Fibroblast of skin of left biceps (primary cell): ENCODE measurements at places on chromosomes 12 and 14.

DNA sequence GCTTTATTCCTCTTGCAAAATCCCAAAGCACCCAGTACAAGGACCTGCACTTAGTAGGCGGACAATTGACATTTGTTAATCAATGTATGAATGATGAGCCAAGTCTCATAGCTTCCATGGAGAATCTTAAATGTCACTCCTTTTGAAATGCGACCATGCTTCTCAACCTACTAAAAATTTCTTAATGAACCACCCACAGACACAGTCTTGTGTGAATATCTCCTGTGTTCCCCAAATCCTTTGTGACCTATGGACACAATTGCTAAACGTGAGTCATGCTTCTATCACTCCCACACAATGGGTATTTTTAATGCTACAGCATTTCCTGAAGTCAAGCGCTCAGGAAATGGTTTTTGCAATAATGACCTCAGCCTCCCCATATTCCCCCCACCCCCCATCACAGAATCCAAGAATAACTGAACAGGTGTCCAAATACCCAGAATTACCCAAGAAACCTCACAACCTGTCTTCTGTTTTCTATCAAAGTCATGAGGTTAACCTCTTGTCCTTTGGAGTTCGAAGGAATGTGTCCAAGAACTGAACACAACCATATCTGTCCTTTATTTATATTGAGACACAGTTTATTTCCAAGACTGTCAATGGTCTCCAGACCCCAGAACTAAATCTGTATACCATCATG lies 163.6 kb upstream of the PLEKHG7 start:
- DNase-seq = peak; percentile 8

DNA sequence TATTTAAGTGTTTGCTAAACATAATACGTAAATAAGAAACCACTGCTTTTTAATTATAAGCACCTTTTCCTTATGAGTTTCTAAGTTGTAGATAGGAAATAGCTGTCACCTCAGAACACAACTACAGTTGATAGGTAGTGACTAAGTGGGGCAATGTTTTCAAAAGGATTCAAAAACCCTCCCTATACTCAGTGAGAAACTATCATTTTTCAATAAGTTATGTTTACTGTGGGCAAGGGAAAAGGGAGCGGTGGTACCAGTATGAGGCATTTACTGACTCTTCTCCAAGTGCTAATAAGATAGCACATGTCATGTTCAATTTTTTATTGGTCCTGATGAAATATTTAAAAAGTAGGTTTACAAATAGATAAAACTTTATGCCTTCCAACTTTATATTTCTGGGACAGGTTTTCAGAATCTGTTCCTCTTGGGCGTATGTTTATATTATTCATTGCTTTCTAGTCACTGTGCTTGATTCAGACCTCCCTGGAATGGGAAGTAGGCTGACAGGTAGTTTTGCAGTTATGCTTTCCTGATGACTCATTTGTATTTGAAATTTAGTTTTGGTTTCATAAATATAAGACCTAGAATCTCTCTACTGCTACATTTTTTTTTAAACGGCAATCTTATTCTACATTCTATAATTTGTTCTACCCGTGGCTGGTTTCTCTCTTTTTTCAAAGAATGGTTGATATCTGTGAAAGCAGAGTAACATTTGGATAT lies 153.1 kb downstream of the TMEM117 start:
- no peak for DNase-seq

DNA sequence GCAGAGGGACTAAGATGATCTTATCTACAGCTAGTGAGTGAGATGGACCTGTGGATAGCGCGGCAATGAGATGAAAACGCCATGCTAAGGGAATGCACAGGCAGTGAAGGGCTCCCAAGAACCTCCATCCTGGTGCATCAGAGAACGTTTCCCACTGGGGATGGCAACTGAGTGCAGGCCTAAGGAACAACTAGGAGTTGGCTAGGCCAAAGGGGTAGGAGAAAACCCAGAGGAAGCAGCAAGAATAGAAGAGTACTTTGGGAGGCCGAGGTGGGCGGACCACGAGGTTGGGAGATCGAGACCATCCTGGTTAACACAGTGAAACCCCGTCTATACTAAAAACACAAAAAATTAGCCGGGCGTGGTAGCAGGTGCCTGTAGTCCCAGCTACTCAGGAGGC lies 24.6 kb upstream of the BATF start:
- DNase-seq = no peak

GRCh38 chr12:85849344-85849743 lies 13.1 kb upstream of the RASSF9 start:
- DNase-seq = no peak

- DNase-seq = peak; percentile 43
Observed at GRCh38 chr12:20183563-20183962, 184.8 kb upstream of the PDE3A start.

- DNase-seq = no peak
Observed at GRCh38 chr12:57214398-57214781, 2.2 kb upstream of the NXPH4 start.

DNA sequence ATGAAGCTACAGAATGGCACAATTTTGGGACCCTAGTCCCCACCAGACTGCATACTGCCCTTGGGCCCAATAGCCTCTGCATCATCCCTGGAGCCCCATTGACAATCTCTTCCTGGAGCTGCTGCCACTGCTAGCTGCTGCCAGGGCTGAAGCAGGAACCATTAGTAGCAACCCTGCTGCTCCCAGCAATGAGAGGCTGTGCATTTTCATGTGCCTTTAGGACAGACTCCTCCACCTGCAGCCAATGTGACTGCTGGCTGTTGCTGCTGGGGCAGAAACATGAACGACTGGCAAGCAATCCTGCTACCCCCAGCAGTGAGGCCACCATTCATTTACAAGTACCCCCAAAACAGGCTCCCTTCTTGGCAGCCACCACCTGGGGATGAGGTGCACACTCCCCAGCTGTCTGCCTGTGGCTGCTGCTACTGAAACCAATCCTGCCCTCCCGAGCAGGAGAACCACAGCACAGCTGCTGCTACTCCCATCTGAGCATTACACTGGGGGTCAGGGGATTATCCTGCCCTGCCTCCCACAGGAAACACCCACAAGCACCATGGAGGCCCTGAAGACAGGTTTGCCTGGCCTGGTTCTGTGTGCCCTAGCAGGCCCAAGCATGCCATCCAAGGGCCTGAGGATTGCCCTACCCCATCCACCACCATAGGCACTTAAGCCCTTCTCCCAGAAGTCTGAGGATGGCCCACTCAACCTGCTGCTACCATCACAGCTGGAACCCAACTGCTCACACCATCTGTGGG lies 181.0 kb downstream of the MYRFL start:
- DNase-seq = no peak

- DNase-seq = no peak
Observed at GRCh38 chr14:103550451-103551337, 11.8 kb downstream of the BAG5 start.

DNA sequence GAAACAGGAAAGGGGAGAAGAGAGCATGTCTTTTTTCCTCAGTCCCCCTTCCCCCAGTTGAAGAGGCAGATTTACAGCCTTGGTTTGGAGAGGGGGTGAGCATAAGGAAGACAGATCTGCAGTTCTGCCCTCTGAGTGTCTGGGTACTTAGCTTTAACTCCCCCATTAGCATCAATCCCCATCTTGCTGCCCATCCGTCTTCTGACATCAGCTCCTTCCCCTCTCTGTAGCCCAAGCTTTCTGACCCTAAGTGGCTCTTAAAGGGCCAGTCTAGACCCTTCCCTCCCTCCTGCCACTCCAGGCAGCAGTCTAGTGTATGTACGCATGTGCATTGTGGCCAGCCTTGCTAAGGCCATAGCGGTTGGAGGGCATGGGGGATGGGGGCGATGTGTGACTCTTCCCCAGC lies 7.3 kb downstream of the GPR84 start:
- no peak for DNase-seq

DNA sequence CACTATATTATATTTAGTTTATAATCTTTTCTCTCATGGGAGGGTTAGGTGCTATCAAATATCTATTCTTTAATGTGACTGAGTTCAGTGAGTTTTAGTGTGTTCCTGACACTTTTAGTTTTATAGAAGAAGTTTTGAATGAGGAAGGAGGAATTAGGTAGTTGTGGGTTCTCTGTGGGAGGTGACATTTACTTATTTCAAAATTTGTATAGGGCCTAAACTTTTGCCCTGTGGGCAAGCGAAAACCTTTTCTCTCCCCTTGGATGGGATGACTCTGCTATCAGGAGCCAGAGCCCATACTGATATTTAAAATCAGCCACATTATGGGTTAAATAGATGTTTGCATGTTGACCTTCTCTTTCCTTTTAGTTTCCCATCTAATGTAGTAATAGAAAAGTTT lies 43.6 kb downstream of the SPATS2 start:
- DNase-seq = no peak

DNA sequence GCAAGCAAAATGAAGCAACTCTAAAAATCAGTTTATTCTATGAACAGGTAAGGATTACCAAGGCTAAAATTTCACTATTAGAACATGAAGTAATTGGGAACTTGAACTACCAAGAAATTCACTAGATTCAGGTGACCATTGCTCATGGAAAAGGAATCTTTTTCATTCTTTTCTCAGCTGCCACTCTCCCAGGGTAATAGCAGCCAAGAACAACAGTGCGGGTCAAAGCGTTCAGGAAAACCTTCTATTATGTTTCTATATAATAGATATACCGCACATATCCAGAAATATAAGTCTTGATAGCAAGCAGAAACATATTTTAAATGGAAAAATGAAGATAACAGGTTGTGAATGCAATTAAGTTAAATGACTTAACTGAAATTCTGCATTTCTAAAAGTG lies 125.6 kb downstream of the NELL2 start:
- no peak for DNase-seq

DNA sequence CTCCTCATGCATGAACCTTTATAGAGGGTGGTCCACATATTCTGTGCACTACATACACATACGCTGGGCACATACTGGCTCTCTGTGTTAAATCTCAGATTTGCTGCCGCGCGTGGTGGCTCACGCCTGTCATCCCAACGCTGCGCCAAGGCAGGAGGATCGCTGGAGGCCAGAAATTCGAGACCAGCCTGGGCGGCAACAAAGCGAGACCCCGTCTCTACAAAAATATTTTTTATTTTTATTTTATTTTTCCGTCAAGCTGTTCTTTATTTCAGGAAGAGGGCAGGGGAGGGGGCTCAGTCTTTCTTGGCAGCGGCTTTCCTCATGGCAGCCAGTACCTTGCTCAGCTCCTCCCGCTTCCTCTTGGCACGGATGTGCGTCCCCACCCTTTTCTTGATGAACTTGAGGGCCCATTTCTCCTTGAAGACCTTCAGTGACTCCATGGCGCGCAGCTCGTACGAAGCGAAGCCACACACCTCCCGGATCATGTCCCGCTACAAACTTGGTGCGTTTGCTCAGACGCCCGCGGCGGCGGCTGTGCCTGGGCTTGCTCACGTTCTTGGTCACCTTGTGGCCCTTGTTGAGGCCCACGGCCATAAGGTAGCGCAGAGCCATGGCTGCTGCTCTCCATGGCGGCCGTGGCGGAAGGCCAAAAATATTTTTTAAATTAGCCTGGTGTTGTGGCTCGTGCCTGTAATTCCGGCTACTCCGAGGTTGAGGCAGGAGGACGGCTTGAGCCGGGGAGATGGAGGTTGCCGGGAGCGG lies 3.2 kb downstream of the DCAF4 start:
- DNase-seq = no peak

DNA sequence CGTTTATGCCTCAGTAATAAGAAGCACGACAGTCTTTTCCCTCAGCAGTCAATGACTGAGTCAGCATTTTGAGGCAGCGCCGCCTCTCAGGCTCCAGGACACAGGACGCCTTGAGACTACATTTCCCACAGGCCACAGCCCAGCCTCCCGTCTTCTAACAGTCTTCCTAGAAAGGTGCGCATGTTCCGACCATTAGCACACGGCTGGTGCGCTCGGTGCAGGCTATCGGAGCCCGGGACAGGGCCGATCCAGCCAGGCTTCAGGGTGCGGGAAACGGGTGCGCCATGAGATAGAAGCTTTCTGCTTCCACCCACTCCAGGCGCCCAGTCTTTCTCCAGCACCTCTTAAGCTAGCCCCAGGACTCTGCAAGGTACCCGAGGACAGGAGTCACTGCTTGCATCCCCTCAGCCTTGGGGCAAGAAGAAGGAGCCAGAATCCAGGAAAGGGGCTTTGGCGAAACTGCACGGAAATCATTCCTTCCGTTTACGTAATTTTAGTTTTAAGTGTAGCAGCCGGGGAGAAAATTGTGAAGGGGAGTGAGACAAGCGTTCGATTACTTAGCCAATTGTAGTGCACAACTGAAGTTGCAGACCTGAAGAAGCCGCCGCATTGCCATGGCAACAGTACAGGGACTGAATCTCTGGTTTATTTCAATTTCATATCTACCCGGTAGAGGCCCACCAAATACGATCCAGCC lies 54.0 kb downstream of the ZNF641 start:
- DNase-seq = peak; percentile 34

GRCh38 chr12:51798501-51798900 lies 50.0 kb downstream of the FIGNL2 start:
- no peak for DNase-seq

DNA sequence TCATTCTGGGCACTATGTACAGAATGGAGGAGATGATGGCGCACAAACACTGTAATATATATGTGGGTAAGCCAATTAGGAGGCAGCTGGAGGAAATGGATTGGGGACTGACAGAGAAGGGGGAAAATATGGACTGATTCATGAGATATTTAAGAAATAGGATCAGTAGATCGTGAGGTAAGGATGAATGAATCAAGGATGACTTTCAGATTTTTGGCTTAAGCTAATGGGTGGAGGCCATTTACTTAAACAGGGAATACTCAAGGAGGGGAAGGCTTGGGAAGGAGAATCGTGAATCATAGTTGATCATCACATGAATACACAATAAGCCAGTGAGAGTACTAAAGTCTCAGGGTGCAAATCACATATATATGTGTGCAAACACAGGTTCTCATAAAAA lies 11.2 kb upstream of the GNPNAT1 start:
- no peak for DNase-seq

- no peak for DNase-seq
Observed at GRCh38 chr12:106142591-106143261, 4.0 kb upstream of the NUAK1 start.

- DNase-seq = no peak
Observed at GRCh38 chr14:36676236-36676635, 14.6 kb downstream of the PAX9 start.

- DNase-seq = no peak
Observed at GRCh38 chr12:106480251-106480650, 102.6 kb upstream of the RFX4 start.

- no peak for DNase-seq
Observed at GRCh38 chr14:77409131-77409533, 14.2 kb downstream of the NOXRED1 start.

DNA sequence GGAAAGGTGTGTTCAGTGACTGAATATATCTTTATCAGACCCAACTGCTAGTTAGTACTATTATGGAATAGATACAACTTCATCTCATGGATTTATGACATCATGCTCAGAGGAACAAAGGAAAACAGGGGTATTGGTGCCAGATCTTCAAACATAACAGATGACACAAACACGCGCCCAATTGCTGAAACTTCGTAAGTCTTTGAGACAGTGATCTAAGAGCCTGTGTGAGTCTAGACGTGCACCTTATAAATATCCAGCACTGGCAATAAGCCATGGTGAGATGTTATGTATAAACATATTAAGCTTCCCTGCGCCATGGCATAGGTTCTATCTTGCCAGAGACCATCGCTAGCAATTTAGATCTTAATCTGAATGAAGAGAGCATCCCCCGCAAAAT lies 42.2 kb upstream of the NR2C1 start:
- DNase-seq = no peak
